ENCODE measurements at places on chromosomes 3 and 15. TPM values are rescaled to one million over a fixed set of nuclear protein-coding genes. Genes with fewer than 3 reads are reported as not detected.

GRCh38 chr15:77347197-77347596 is 72.7 kb downstream of the PEAK1 start:
- no peaks in the 10 kb centered on the region for H3K36me3 ChIP-seq
- H3K27me3 ChIP-seq, result no peaks in the 10 kb centered on the region
- H3K27ac ChIP-seq, result peak overlapping the region; percentile 65
- no peak overlapping the region for H3K4me3 ChIP-seq

GRCh38 chr15:65383456-65383855 is 5.7 kb upstream of the IGDCC3 start:
- H3K36me3 ChIP-seq, result no peaks in the 10 kb centered on the region
- H3K4me1 ChIP-seq, result peaks cover 19% of the 10 kb centered on the region
- peak overlapping the region; percentile 19 for H3K27ac ChIP-seq
- H3K27me3 ChIP-seq, result no peaks in the 10 kb centered on the region
- no peak overlapping the region for H3K4me3 ChIP-seq

Gene EAF2
- 4.6 TPM for total RNA-seq

Gene TM6SF1
- not detected for total RNA-seq

DNA sequence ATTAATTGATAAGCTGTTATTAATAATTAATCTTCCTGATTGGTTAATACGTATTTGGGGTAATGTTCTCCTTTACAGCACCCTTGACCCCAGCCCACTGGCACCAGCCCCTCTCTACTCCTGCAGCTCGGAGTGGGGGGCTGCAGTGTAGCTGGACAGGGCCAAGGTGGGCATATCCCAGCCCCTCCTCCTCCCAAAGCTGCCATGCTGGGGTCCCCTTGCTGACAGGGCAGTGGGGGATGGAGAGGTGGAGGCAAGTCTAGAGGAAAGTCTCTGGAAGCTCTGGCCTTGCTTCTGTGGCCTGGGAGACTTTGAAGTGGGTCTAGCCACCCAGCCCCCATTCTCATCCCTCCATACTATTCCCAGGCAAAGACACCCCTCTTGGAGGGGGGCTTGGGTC is 35.8 kb downstream of the HCN4 start:
- H3K27me3 ChIP-seq, result peaks cover 1% of the 10 kb centered on the region
- H3K36me3 ChIP-seq, result no peaks in the 10 kb centered on the region
- DNase-seq, result no peak
- H3K4me3 ChIP-seq, result no peak overlapping the region
- H3K27ac ChIP-seq, result no peak overlapping the region
- H3K4me1 ChIP-seq, result no peaks in the 10 kb centered on the region

Gene FAM131A
- 6.7 TPM for total RNA-seq

DNA sequence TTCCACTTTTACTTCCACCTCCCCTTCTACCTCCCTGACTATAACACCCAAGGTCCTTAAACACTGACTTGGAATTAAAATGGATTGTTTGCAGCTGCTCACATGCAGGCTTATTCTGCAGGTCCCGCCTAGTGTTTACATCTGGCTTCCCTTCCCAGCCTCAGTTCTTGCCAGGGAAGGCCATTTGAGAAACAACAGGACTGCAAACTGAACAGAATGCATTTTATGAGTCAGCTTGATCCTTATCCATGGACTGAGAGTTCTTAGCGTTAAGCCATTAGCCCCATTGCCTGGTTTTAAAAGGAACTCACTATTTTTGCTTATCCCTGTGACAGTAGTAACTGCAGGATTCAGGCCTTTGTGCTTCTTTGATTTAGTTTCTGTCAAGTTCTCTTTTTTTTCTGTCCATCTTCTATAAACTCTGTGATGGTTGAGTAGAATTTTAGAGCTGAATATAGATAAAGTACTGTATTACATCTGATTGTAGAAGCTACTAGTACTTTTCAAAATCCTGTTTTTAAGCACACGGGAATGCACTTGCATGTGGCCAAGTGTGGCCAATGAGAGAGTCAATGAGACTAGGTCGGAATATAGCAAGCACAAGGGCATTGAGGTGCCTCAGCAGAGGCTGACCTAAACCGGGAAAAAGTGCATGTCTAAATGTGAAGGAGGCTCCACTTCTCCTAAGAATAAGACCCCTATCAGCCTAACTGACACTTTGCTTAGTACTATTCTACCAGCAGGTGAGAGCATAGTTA is 106.4 kb downstream of the TUSC7 start:
- no peak overlapping the region for H3K27ac ChIP-seq
- no peak for DNase-seq
- H3K27me3 ChIP-seq, result no peaks in the 10 kb centered on the region
- no peaks in the 10 kb centered on the region for H3K36me3 ChIP-seq

DNA sequence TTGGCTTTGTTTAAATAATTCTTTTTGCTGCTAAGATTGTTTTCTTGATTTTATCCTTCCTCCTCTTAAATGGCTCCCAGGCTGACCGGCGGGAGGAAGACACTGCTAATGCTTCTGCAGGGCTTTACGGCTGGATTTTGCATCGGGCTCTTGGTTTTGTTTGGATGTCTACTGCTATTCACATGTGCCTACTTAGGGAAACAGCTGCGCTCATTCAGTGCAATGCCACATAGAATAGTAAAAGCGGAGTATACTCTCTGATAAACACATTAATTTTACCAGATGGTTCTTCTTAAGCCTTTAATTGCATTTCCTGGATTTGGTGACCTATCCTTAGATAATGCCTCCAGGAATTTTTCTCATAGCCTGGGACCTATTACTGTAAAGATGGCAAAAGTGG is 146.6 kb downstream of the THSD4 start:
- no peaks in the 10 kb centered on the region for H3K4me1 ChIP-seq
- DNase-seq, result no peak
- no peaks in the 10 kb centered on the region for H3K27me3 ChIP-seq
- no peak overlapping the region for H3K4me3 ChIP-seq
- no peaks in the 10 kb centered on the region for H3K36me3 ChIP-seq
- H3K27ac ChIP-seq, result no peak overlapping the region
